Astrocyte (in vitro differentiated cells and primary cell): ENCODE measurements at places on chromosomes 16 and 17.
A peak's percentile ranks its signal among the peaks of the same experiment; 100 is the strongest.

GRCh38 chr16:14193316-14193871 is 122.3 kb downstream of the MRTFB start:
- DNase-seq: no peak

DNA sequence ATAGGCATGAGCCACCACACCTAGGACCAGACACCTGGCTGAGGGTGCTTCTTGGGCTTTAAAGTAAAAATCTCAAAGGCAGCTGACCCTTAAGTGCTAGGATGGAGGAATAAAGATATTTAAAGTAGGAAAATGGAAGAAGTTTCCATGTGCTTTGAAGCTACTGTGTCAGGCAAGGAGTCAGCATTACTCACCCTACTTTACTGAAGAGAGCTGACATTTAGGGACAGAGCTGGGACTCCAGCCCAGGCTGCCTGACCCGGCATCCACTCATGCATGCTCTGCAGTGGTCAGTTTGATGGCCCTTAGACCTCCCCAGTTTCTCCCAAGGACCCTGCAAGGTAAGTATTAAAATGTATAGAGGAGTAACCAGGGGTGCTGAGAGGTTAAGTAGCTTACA is 124.7 kb upstream of the PLCG2 start:
- no peak for DNase-seq

DNA sequence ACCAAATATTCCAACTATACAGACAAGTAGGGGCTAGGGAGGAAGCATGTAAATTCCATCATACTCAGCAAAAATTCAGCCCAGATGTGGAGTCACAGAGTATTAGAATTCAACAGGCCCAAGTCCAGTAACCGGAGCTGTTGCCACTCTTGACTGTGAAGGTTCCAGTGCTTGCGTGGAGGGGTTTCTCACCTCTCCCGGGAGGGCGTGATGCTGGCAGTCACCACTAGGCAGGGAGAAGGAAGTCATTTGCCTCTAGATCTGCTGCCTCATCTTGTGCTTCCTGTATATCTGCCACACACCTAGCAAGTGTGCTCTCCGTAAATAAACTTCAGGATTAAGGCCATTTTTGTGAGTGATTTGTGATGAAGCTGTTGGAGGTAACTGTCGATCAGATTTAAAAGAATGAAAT is 1.0 kb upstream of the CKLF start:
- no peak for DNase-seq

DNA sequence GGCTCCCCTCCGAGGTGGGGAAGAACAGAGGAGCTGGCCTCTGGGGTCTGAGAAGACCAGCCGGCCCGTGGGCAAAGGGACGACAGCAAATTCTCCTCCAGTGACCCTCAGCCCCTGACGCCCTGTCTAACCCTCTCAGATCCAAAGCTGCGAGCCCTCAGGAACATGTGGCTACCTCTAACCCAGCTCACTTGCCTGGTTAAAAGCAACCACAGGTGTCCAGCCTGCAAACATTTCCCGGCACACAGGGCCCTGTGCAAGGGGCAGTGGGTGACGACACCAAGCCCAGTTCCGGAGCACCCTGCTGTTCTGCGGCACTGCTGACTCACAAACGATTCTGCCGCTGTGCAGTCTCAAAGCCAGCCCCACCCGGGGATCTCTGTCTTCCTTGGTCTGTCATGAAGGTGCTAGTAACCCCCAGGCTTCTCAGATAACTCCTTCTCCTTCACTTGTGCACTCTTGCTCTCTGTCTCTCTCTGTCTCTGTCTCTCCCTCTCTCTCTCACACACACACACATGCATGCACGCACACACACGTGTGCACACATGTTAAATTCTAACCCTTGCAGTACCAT is 23.0 kb downstream of the WNT3 start:
- DNase-seq: no peak

- peak; percentile 6 for DNase-seq
Measured at GRCh38 chr17:69287168-69287567, 39.8 kb downstream of the ABCA5 start.

DNA sequence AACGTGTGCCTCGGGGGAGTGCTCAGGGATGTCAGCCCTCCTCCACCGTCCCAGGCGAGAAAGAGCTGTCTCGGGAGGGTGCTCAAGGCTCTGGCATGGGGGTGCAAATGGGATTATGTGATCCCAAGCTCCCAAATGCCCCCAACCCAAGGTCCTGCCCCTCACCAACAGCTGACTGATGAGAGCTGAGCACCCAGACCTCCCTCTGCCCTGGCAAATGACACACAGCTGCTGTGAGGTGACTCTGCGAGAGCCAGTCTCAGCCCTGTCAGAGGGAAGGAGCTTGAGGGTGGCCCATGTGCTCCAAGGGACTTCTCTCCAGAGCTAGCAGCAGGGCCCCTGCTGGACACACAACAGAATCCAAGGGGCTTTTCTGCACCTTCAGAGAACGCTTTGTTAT is 7.7 kb downstream of the CDH5 start:
- DNase-seq: no peak

DNA sequence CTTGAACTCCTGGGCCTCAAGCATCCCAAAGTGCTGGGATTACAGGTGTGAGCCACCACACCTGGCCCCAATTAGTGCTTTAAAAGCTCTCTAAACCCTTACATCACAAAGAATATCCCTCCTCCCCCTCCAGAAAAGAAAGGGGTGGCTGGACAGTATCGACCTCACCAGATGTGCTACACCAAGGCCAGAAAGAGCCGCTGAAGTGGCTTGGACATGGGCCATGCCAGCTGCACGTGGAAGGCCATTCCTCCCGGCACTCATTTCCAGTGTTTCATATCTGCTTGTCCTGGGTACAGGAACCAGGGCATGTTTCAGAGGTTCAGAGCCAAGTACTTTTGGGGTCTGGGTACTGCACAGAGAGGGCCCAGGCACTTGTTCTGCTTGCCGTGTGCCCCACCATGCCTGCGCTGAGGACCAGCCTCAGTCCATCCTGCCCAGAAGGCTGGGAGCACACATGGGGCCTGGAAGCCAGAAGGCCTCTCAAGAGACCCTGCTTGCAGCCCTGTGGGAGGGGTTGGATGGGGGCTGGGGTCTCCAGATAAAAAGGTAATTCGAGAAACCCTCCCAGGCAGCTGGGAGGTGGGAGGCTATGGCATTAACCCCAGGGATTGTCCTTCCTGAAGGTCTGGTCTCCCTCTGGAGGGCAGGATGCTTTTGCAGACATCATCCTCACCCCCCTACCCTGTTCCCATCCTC is 3.5 kb upstream of the SRRM2 start:
- no peak for DNase-seq

DNA sequence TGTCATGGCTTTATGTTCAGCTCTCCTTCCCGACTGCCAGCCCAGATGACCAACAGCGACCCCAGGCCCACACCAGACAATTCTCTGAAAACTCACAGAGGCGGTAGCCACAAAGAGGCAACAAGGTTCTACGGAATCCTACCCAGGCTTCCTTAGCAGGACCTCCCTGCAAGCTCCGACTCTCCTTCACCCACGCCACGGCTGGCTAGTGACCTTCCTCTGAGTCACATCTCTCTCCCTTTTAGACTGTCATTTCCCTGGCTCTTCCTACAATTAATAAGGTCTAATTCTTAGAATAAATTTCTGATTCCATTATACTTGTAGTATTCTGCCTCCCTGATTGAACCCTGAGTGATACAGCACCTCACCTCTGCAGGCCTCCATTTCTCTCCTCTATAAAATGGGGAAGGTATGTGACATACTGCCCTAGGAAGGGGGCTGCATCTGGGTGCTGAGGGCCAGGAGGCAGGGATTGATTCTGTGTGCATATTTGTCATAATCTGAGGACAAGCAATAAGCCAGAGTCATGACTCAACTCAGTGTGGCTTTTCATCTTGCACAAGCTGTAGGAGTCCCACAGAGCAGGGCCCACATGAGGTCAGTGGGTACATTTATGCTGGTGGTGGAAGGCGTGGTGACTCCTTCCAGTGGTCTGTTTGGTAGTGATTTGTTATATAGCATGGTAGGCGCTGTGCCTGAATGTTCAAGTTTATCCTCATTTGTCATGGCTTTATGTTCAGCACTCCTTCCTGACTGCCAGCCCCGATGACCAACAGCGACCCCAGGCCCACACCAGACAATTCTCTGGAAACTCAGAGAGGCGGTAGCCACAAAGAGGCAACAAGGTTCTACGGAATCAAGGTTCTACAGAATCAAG is 46.2 kb downstream of the SMPD3 start:
- peak; percentile 80 for DNase-seq

DNA sequence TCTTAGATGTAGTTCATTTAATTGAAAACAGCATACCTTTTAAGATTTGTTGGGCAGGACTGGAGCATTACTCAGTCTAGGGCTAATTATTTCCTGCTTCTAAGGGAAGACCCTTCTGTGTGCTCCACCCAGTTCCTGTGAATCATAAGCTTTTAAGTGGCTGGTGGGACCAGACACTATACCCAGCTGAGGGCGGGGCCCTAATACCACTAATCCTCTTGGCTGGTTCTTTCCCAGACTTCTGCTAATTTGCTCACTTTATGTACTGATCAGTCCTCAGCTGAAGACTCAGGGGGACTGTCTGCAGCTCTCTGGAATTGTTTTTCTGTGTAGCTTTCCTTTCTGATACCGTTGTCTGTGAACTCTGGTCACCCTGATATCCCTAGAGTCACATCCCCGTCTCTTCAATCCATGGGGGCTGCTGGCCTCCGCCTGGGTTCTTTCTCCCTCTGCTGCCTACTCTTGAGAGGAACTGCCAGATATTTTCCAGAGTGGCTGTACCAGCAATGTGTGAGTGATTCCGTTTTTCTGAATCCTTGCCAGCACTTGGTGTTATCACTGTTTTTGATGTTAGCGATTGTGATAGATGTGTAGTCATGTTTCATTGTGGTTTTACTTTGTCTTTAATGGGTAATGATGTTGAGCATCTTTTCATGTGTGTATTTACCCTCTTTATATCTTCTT is 35.1 kb downstream of the MFSD11 start:
- peak; percentile 86 for DNase-seq

- DNase-seq: peak; percentile 29
Measured at GRCh38 chr17:7019839-7020519, 2.9 kb upstream of the BCL6B start.

DNA sequence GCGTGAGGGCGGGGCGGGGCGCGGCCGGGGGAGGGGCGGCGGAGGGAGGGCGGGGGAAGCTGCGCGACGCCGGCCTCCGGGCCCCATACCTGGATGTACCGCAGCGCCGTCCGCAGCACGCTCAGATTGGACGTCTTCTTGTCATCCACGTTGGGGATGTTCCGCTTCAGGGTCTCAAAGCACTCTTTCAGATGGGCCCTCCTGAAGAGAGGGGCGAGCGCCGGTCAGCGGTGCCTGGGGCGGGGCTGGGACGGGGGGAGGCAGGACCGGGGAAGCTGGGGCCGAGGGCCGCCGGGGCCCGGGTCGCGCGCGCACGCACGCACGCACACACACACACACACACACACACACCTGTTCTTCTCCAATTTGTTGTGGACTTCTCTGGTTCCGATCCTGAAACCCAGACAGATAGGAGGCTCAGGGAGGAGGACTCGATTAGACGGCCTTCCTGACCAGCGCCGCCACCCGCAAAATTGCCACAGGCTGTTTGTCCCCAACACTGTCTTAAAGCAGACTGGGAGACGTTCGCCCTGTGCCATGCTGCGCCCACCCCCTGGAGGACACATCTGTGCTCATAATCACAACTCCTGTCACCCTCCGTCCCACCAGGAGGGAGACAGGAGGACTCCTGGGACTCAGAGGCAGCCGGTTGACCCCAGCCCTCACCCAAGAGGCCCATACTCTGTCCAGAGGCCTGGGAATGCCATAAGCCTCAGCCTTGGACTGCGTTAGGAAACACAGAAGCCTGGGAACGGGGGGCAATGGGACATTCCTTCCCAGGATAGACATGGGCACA is 6.7 kb downstream of the MNT start:
- DNase-seq: no peak

DNA sequence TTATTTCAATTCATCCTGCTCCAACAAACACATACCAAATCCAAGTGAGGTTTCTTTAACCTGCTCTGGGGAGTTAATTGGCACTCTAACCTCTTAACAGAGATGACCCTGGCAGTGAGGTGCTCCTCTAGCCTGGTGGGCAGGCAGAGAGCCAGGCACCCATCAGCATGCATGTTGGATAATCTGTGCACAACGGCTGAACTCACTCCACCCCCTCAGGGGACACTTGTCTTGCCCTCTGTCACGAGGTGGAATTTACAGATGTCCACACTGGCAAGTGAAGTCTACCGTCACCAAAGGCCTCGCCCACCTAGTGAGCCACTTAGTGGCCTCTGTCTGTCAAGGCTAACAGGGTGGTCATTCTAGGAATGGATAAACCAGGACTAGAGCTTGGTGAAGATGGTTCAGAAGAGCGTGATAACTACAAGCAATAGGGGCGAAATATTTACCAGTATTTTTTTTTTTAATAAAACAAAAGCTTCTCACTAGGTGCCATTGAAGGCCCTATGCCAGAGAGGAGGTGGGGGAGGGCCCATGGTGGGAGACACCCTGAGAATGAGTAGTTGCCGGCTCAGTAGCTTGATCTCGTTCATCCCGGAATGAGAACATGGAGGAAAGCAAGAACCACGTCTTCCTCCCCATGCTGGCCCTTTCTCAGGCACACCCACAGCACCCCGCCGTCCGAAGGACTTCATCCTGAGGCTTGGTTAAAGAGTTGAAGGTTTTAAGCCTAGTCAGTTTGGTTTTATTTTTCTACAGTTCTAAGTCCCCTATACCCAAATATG is 25.2 kb downstream of the PLD6 start:
- no peak for DNase-seq
